Occipital lobe (tissue), 3 donors: ENCODE measurements at places on chromosomes 5 and 9. TPM values are rescaled to one million over a fixed set of nuclear protein-coding genes. Genes with fewer than 3 reads are reported as not detected.

GRCh38 chr9:134054891-134055811, 12.7 kb downstream of the BRD3 start:
- DNase-seq = no peak

DNA sequence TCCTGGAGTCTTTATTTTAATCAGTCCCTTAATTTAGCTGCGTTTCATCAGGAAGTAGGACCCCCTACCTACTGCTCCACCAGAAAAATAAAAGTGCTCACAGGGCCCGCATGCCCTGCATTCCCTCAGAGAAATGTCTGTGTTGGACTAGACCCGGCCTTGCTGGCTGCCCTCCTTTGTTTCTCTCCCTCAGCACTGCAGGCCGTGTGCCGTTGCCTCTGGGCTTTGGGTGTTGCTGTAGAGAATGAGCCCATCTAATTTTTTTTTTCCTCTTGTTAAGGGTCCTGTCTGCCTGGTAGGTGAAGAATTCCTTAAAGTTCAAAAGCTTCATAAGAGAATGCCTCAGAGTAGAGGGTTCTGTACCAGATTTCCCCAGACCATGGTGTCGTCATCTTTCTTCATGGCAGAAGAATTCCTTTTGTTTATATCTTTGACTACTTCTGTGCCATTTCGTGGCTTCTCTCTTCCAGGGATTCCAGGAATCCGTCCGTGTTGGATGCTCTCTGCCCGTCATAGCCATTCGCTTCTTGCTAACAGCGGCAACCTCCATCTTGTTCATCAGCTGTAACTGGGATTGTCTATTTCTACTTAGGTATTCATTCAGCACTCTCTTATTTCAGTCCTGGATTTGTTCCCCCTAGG, 49.8 kb upstream of the ANGPTL2 start:
- DNase-seq = no peak

- no peak for DNase-seq
Observed at GRCh38 chr9:17519761-17520160, 59.1 kb upstream of the SH3GL2 start.

- DNase-seq = no peak
Observed at GRCh38 chr5:116152169-116152568, 67.3 kb downstream of the COMMD10 start.

The ANKH gene
- 174 TPM for total RNA-seq

GRCh38 chr5:168897387-168898122, 318.4 kb upstream of the PANK3 start:
- DNase-seq = no peak

- peak; percentile 22 for DNase-seq
Observed at GRCh38 chr9:95516734-95517558, at the start of gene PTCH1. Gene PTCH1, minus strand, starts transcription at chr9:95516971.

DNA sequence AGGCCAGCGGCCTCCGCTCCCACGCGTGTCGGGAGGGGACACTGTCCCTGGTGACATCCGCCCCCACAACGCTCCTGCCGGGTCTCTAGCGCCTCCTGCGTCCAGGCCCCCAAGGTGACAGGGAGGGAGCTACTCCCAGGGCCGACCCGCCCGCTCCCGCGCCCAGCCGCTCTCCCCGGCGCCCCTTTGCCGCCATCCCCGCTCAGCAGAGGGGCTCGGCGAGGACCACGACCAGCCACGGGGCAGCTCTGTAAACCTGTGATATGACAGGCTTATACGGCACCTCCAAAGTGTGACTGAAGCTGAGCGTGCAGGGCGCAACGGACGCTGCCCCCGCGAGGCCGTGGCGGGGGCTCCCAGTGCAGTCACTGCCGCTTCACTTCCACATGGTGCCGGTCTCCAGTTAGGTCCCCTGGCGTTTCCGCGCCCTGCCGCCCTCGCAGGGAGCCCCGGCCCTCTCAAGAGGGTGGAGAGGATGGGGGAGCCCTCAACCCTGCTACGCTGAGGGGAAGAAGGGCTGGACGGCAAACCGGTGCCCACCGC, 978 bp upstream of the ADCY2 start:
- DNase-seq = no peak

- peak; percentile 72 for DNase-seq
Observed at GRCh38 chr5:32100230-32100629, 73.9 kb downstream of the GOLPH3 start.

- DNase-seq = no peak
Observed at GRCh38 chr5:146016764-146017484, 80.5 kb downstream of the SH3RF2 start.

- DNase-seq = no peak
Observed at GRCh38 chr5:7397937-7398336, 2.0 kb downstream of the ADCY2 start.

- no peak for DNase-seq
Observed at GRCh38 chr5:102223542-102224477, 72.3 kb downstream of the SLCO4C1 start.

The PTTG1 gene
- total RNA-seq = 10.8 TPM

The GPR150 gene
- total RNA-seq = not detected

GRCh38 chr9:114669961-114670360, 12.0 kb downstream of the TEX48 start:
- no peak for DNase-seq

The GLDC gene
- total RNA-seq = 10.0 TPM
